Upper lobe of right lung (tissue), 1 donor: ENCODE measurements at places on chromosomes 4 and X. TPM values are rescaled to one million over a fixed set of nuclear protein-coding genes. Genes with fewer than 3 reads are reported as not detected.

DNA sequence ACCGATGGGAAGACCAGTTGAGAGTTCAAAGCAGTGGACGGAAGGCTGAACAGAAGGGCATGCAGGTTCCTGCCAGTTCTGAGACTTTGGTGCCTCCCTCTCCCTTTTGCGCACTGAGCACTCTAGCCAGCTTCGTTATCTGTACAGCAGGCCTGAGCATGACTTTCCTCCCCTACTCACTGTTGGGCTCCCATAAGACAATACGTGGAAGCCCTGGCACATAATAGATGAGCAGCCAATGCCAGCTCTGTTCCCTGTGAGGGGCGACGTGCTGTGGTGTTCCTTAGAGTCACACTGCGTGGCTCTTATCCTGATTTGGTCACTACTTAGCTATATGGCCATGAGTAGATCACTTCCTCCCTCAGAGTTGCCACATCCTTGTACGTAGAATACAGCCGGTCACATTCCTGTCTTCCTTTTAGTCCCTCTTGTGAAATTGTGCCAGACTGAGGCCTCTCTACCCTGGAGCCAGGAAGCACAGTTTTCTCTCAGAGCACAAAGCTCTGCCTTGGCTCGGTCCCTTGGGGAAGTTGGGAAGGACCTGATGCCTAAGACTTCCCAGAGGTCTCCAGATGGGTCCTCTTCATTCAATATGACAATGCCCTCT, 160.4 kb upstream of the MAMLD1 start:
- no peaks in the 10 kb centered on the region for H3K36me3 ChIP-seq
- H3K27me3 ChIP-seq = no peaks in the 10 kb centered on the region
- DNase-seq = no peak
- H3K4me1 ChIP-seq = no peaks in the 10 kb centered on the region

GRCh38 chr4:126603825-126604224, 1028.9 kb upstream of the INTU start:
- no peaks in the 10 kb centered on the region for H3K4me1 ChIP-seq
- H3K36me3 ChIP-seq = no peaks in the 10 kb centered on the region
- no peak overlapping the region for H3K27ac ChIP-seq
- H3K4me3 ChIP-seq = no peak overlapping the region
- DNase-seq = no peak
- no peaks in the 10 kb centered on the region for H3K27me3 ChIP-seq

Gene EGF
- 2.4 TPM for total RNA-seq

Gene CLNK
- 0.35 TPM for total RNA-seq

GRCh38 chrX:13681595-13681994, 7.3 kb upstream of the RAB9A start:
- DNase-seq = no peak
- H3K4me1 ChIP-seq = no peaks in the 10 kb centered on the region
- H3K27me3 ChIP-seq = no peaks in the 10 kb centered on the region
- no peaks in the 10 kb centered on the region for H3K36me3 ChIP-seq

DNA sequence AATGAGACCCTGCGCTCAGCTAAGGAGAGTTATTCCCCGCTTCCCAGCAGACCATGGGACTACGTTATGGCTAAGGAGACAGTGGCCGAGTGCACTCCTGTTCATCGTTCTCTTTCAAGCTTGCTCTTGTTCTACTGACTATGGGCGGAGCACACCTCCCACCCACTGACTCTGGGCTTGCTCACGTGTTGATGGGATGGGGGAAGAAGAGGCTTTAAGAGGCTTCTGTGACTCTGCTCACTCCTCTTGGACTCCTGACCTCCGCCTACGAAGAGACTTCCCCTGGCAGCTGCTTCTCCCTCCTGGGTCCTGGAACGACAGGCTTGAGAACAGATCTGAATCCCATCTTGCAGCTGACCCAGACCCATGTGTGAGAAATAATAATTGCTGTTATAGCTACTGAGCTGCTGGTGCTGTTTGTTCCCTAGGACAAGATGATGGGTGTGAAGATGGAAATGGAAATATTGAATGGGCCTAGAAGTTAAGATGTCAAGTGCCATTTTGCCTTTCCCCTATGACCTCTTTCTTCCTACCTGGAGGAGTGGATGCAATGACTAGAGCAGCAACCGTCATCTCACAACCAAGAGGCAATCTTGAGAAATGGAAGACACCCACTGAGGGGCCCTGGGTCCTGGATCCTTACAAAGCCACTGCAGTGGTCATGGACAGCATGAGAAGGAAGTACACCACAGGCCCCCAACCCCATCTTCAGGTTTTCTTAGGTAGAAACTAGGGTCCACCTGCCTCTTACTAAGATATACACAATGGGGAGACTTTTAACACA, 38.7 kb upstream of the IRAK1 start:
- peaks cover 4% of the 10 kb centered on the region for H3K36me3 ChIP-seq
- H3K27me3 ChIP-seq = no peaks in the 10 kb centered on the region
- no peak for DNase-seq
- H3K4me3 ChIP-seq = no peak overlapping the region

- no peak for DNase-seq
- no peak overlapping the region for H3K27ac ChIP-seq
- H3K27me3 ChIP-seq = no peaks in the 10 kb centered on the region
- H3K4me3 ChIP-seq = no peak overlapping the region
- no peaks in the 10 kb centered on the region for H3K4me1 ChIP-seq
- no peaks in the 10 kb centered on the region for H3K36me3 ChIP-seq
Measured at GRCh38 chr4:66609014-66609413, 936.3 kb downstream of the CENPC start.

DNA sequence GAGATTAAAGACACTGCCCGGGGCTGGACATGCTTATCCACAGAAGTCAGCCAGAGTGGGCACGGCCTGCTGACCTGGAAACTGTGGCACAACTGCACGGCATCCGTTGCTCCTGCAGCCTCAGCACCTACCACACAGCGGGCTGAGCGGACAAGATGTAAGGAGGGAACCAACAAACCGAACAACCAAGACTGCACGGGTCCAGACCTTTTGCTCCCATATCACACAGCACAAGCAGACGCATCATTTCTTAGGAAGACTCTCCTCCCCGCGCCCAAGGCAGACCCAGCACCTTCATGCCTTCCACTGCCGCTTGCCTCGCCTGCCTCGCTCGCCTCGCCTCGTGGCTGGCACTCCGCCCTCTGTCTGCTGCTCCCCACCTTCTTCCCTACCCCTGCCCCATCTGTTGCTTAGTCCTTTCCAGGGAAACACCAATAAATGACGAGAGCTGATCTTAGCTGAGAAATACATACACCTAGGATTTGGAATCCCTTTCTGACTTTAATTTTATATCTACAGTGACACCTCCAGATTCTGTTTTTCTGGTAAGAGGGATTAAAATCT, 79.0 kb downstream of the AFAP1 start:
- no peak for DNase-seq
- no peaks in the 10 kb centered on the region for H3K36me3 ChIP-seq
- no peaks in the 10 kb centered on the region for H3K27me3 ChIP-seq
- H3K4me1 ChIP-seq = no peaks in the 10 kb centered on the region

Gene FOXR2
- total RNA-seq = not detected

- no peaks in the 10 kb centered on the region for H3K27me3 ChIP-seq
- no peaks in the 10 kb centered on the region for H3K4me1 ChIP-seq
- H3K27ac ChIP-seq = no peak overlapping the region
- DNase-seq = no peak
- H3K36me3 ChIP-seq = no peaks in the 10 kb centered on the region
- no peak overlapping the region for H3K4me3 ChIP-seq
Measured at GRCh38 chr4:106409901-106410889, 41.6 kb upstream of the GIMD1 start.
